HuH-7.5 (cell line): ENCODE measurements at places on chromosomes 16 and 17.

DNA sequence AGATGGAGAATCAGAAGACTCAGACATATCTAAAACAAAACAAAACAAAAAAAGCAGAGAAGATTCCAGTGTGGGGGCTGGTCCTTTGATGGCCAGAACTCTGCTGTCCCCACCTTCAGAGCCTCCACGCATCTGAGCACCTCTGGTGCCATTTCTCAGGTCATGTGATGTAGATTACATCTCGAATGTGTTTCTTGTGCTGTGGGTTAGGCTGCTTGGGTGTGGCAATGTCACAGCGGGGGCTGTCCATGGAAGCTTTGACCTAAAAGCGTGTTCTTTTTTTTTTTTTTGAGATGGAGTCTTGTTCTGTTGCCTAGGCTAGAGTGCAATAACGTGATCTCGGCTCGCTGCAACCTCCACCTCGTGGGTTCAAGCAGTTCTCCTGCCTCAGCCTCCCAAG is 51.2 kb downstream of the PLD6 start:
- DNase-seq: no peak

DNA sequence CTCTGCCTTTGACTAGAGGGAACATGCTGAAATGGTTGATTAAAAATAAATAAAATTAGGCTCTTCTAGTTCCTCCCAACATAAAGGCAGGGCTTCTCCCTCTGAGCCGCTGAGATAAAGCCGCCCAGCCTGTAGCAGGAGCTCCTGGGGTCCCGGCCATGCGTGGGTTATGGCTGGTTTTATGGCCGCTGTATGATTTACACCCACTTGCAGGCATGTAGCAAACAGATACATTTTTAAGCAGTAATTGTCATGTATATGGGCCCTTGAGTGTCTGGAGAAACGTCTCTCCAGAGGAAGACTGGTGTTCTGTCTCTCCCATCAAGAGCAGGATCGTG is 201.0 kb upstream of the TNRC6C start:
- no peak for DNase-seq

- peak; percentile 39 for DNase-seq
Observed at GRCh38 chr16:27779641-27780164, 229.8 kb downstream of the KATNIP start.

DNA sequence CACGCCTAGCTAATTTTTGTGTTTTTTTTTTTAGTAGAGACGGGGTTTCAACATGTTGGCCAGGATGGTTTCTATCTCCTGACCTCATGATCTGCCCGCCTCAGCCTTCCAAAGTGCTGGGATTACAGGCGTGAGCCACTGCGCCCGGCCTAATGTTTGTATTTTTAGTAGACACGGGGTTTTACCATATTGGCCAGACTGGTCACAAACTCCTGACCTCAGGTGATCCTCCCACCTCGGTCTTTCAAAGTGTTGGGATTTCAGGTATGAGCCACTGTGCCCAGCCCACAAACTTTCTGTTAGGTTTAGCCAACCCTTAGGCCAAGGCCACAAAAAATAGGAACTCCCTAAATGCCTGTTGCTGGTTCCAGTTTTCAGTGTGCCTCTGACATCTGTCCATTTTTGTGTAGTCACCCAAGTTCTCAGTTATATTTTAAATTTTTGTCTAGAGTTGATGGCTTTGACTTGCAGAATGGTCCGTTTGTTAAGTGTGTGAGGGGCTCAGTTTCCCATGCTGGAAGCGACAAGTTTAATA is 12.7 kb downstream of the CCL16 start:
- no peak for DNase-seq

DNA sequence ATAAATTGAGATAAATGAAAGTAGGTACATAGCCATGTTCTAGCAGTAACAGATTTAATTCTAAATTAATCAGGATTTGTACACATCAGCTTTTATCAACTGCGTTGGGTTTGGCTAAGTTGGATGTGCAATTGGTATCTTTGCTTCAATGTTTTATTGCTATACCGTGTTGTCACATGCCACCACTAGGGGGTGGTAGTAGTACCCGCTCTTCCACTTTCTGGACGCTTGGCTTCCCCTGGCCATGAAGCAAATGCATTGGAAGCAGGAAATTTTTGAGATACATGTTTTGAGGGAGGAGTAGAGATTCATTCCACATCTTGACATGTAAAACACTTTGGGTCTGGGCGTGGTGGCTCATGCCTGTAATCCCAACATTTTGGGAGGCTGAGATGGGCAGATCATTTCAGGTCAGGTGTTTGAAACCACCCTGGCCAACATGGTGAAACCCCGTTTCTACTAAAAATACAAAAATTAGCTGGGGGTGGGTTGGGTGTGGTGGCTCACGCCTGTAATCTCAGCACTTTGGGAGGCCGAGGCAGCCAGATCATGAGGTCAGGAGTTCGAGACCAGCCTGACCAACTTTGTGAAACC is 58.6 kb downstream of the EMP2 start:
- peak; percentile 43 for DNase-seq

- DNase-seq: no peak
Observed at GRCh38 chr17:72030067-72030899, 90.5 kb upstream of the SOX9 start.

GRCh38 chr17:6608321-6608720 is 32.2 kb downstream of the KIAA0753 start:
- DNase-seq: no peak

GRCh38 chr17:39705786-39706348 is 6.0 kb downstream of the ERBB2 start:
- DNase-seq: no peak

GRCh38 chr17:53032861-53033271 is 789.9 kb upstream of the KIF2B start:
- no peak for DNase-seq

- no peak for DNase-seq
Observed at GRCh38 chr17:79255926-79256585, 181.4 kb downstream of the ENGASE start.

DNA sequence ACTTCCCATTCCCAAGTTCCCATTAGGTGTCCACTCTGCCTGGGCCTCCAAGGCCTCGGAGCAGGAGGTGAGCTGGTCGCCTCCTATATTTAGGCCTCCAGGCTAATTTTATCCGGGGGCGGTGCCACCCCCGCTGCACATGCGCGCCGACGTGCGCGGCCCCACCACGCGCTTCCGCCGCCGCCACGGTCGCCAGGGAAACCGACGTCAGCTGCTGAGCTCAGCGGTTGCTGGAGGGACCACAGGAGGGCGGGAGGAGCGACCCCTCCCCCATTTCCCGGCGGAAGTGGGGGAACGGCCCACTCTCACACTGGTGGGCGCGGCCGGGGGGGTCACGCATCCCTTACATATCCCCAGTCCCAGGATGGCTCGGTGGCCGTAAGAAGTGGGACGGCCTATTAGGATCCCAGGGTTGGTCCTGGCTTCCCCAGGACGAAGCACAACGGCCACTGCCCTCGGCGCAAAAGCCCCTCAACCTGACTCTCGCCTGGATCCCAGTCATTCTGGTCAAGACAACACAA is 1.0 kb downstream of the PER1 start:
- no peak for DNase-seq

DNA sequence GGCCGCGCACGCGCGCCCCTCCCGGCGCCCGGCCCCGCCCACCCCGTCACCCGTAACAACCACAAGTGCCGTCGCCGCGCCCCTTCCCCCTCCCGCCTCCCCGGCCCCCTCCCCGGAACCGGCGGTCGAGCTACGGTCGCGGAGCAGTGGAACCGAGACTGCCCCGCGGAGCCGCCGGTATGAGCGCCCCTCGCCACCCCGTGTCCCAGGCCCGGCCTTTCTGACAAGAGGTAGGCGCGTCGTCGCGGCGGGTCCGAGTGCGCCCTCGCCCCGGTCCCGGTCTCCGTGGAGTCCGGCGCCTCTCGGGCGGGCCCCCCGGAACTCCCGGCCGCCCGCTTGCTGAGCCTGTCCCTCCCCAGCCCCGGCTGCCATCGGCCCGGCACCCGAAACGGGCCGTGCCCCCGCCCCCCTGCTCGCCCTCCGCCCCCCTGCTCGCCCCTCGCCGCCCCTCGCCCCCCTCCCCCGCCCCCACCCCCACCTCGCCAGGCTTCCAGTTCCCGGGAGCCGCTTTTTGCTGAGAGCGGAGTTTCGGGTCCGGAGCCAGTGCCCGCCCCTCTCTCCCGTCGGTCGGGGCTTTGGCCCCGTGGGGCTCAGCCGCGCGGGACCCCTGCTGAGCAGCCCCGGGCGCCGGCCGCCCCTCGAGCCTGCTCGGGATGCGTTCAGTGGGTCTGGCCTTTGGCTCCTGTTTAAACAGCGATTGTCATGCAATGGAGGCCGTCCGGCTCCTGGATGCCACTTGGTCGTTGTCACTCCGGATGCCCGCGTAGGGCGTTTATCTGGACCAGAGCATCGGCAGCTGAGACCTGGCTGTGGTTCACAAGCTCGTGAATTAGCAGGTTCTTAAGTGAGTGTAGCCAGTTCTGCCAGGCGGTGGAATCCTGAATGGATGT is at the start of gene SEC14L1:
TSS of gene SEC14L1 (plus strand) at position 92 of the 890 bp plus-strand sequence. CDS start 2,628 bp downstream, outside the sequence.
- DNase-seq: peak; percentile 38

DNA sequence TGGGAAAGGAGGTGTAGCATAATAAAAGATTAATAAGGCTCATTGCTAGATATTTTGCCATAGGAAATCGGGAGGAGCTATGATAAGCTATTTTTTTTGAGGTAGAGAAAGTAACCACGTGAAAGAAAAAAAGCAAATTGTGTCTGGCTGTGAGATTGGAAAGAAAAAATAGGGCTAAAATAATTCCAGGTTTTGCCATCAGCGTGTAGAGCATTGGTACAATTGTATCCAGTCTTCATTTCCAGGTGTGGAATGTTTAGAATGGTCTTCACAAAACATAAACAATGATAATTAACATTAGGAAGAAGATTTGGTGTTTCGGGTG is 1.1 kb downstream of the TANC2 start:
- no peak for DNase-seq

DNA sequence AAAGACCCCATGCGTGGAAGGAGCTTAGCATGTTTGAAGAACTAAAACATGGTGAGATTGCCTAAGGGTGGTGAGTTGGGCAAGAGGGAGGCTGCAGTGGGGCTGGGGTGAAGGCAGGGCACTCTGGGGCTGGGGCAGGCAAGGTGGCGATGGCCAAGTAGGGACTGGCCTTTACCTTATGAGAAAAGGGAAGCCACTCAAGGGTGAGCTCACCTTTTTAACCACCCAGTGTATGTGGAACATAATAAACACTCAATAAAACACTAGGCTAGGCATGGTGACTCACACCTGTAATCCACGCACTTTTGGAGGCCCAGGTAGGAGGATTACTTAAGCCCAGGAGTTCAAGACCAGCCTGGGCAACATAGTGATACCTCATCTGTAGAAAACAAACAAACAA is 37.7 kb downstream of the LYRM9 start:
- no peak for DNase-seq

- DNase-seq: peak; percentile 42
Observed at GRCh38 chr16:87241137-87241771, 75.9 kb downstream of the C16orf95 start.

DNA sequence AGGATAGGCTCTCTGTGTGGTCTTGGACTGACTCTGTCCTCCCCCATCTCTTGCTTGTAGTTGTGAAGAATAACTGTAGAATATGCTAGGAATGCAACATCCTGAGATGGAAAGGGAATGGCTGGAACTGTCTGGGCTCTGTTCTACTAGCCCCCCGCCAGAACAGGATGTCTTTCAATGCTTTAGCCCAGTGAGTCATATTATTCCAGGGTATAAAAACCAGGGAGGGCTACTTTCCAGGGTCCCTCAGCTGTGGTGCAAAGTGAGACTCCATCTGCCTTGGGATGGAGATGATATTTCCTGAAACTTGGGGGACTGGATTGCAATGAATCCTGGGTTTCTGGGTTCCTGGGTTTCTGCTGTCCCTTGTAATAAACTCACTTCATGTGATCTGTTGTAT is 32.1 kb downstream of the HYDIN start:
- DNase-seq: no peak

GRCh38 chr16:14300705-14301168 is 229.6 kb downstream of the MRTFB start:
- DNase-seq: peak; percentile 71

- no peak for DNase-seq
Observed at GRCh38 chr16:72094266-72094610, 591 bp downstream of the DHX38 start.

- no peak for DNase-seq
Observed at GRCh38 chr17:72416054-72416675, 295.3 kb downstream of the SOX9 start.

DNA sequence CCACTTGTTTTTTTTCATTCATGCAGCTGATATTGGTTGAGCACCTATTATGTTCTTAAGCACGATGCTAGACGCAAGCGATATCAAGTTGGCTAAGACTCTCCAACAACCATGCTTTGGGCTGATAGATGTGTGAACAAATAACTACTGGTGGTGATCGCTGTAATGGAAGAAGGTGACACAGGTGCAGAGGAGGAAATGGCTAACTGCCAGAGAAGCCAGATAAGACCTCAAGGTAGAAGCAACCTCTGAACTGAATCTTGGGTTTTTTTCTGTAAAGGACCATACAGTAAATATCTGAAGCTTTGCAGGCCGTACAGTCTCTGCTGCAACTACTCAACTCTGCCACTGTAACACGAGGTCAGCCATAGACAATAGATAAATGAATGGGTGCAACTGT is 97.9 kb downstream of the C17orf67 start:
- DNase-seq: no peak

GRCh38 chr17:56481659-56482058 is 111.8 kb upstream of the NOG start:
- DNase-seq: no peak

GRCh38 chr17:50532452-50533024 is at the start of gene EPN3:
TSS of gene EPN3 (plus strand) at chr17:50532735. CDS start at chr17:50536557, 3,822 bp downstream.
- peak; percentile 76 for DNase-seq

- peak; percentile 67 for DNase-seq
Observed at GRCh38 chr17:81480140-81481072, 32.2 kb downstream of the ACTG1 start.

- no peak for DNase-seq
Observed at GRCh38 chr17:51375771-51376170, 115.4 kb downstream of the UTP18 start.

GRCh38 chr17:45052052-45052772 is 780 bp upstream of the DCAKD start:
- DNase-seq: no peak

GRCh38 chr17:78637146-78637545 is 60.0 kb upstream of the DNAH17 start:
- no peak for DNase-seq

DNA sequence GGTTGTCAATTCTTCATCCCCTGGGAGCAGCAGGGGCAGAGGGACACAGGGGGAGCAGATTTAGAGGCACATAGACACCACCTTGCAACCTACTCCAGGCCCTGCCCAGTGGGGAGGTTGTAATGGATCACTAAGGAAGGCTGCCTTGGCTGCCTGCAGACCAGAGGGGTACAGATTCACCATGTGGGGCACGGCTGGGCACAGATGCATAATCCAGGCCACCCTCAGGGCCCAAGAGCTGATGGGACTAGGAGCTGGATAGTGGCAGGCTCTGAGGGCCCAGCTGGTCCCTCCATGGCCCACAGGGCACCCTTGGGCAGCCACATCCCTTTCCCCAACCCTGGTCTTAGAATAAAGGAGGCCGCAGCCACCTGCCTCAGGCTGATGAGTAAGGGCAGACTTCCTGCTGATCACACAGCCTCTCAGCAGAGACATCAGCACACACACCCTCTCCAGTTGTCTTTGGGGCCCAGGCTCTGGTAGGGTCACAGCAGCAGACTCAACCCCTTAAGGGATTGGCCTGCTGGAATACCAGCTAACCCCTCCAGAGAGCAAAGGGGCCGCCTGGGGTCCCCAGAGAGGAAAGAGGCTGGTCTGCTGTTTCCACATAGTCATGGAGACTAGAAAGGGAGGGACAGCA is 224.9 kb downstream of the GSG1L start:
- DNase-seq: no peak

GRCh38 chr17:1898332-1898731 is 68.5 kb downstream of the RPA1 start:
- DNase-seq: no peak
